ENCODE measurements at places on chromosomes 4 and X.

- DNase-seq, result peak; percentile 0
These were observed 7.0 kb upstream of the TXK start for GRCh38 chr4:48141048-48141447.

- DNase-seq, result no peak
These were observed 81.1 kb upstream of the NEIL3 start for GRCh38 chr4:177228599-177228998.

- no peak for DNase-seq
These were observed 95.6 kb downstream of the GATB start for GRCh38 chr4:151665022-151665784.

DNA sequence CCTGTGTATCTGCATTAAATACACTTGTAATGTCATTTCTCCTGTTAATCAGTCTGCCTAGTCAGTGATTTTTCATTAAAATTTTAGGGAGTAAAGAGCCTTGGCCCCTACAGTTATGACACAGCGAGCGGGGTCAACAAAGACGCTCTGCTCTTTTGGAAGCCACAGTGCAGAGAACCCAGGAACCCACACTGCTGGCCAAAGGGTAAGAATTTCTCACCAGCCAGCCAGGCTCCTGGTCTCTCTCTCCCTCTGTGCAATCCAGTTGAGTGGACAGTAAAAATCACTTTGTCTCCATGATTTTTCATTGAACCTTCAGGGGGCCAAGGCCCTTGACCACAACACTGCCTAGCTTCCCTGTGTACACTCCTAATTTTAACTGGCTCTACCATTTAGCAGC is 52.8 kb downstream of the NLGN4X start:
- no peak for DNase-seq
